ENCODE measurements at places on chromosomes 6 and 20.

- peak; percentile 78 for DNase-seq
Observed at GRCh38 chr6:96939007-96939805, 14.7 kb downstream of the KLHL32 start.

DNA sequence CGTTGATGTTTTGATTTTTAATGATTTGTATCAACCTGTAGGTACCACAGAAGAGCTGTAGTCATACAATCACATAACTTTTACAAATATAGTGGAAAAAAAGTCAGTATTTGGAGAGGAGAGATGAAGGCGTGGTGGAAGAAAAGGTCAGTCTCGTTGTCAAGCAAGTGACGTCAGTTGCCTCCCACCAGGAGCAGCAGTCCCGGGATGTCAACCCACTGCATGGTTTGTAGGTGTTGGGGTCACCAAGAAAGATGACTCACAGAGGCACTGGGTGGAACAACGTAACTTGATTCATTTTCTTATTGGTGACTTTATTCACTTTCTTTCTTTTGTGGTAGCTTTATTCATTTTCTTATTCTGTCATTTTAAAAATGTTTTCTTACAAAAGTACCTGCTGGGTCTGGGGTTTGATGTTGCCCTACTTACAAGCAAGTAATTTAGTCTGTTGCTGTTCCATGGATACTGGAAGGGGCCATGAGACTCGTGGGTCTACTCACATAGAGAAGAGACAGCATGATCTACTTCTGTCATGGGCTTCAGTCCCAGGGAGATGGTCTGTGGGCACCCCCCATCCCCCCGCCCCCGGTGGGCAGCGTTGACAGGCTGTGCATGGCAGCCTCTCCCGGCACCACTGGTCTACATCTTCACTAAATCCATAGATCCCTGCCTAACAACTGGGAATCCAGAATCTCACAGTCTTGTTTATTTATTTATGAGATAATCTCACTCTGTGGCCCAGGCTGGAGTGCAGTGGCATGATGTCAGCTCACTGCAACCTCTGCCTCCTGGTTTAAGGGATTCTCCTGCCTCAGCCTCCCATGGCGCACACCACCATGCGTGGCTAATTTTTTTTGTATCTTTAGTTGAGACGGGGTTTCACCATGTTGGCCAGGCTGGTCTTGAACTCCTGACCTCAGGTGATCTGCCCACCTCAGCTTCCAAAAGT, 36.4 kb upstream of the SYNJ2 start:
- DNase-seq: no peak

DNA sequence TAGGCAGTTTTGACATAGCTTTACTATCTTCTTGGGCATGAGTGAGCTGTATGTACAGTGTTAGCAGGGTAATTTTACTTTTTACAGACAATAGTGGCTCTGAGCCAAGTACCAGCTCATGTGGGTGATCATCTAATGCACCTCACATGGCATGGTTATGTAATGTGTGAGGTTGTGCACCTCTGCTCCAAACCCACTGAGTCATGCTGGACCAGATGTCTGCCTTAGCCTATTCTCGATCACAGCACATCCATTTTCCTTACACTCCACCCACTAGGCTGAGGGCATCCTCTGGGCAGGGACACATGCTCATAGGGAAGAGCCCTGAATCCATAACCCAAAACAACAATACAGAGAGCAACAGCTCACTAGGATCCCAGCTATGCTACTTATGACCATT, 71.6 kb upstream of the FBXL4 start:
- no peak for DNase-seq

DNA sequence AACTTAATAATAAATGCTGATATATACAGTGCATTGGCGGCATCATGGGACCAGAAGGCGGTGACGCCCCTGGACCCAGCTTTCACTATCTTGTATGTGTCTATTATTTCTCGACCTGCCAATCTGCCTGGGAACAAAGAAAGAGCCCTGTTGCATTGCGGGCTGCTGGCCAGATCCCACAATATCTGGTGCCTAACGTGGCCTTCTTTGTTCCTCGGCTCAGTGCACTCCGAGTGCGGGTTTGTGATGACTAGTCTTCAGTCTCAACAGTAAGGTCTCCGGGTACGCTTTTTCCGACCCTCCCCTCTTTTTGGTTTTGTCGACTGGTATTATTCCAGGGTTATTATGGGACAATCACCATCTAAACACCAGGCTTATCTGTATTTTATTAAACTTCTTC, 291.5 kb downstream of the TBC1D32 start:
- no peak for DNase-seq

GRCh38 chr6:106446287-106446885, 85.9 kb downstream of the CRYBG1 start:
- DNase-seq: no peak

DNA sequence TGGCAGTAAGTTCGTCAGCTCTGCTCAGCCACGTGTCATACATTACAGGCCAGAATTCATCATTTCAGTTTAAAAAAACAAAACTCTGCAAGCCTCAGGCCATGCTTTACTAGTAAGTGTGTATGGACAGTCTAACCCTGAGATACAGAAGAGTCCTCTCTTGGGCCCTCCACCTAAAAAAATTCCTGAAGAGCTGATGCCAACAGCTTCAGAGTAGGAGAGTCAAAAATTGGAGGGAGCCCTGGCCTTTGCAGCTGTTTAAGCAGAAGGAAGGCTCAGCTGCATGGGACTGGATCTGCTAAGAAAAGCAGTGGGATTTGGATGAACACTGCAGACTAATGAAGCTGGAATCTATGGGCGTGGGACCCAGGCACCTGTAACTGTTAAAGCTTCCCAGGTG, 47.2 kb upstream of the FAM8A1 start:
- no peak for DNase-seq

- DNase-seq: no peak
Observed at GRCh38 chr20:33851842-33852466, 40.8 kb downstream of the CHMP4B start.

DNA sequence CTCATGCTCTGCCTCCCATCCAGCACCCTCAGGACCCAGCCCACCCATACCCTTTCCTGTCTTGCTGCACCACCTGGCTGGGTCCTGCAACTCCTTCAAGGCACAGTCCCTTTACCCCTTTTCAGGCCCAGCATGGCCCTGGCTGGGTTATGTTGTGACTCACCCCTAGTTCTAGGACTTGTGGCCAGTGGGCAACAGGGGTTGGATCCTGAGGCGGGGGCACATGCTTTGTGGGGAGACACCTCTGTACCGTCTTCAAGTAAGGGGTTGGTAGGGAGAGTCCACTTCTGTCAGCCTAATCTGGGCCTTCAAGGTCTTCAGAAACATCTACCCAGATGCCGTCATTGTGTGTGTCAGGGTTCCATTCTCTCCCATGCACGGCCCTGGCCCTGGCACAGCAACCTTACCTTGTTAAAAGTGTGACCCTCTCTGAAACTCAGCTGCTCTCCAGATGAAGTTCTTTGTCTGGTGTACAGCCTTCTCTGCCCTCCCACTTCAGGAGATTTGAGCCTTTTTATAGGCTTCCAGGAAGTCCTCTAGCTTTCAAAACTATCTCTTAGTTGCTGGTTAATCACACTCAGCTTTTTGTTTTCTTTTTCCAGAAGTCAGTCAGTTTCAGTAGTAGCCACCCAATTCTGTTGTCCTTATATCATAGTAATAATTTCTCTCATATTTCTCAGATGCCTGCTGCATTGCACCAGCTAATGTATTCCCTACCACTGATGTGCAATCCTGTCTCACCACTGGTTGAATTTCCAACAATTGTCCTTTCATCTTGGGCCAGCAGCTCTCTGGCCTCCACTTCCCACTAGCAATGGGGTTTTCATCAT, 107.3 kb downstream of the NRN1 start:
- DNase-seq: no peak

- DNase-seq: no peak
Observed at GRCh38 chr6:168139121-168139520, 60.1 kb upstream of the FRMD1 start.

- no peak for DNase-seq
Observed at GRCh38 chr6:136962661-136963060, 40.6 kb downstream of the SLC35D3 start.

GRCh38 chr6:136586295-136586694, 36.1 kb upstream of the MAP7 start:
- no peak for DNase-seq

GRCh38 chr6:80226699-80227098, 120.2 kb downstream of the BCKDHB start:
- DNase-seq: no peak

DNA sequence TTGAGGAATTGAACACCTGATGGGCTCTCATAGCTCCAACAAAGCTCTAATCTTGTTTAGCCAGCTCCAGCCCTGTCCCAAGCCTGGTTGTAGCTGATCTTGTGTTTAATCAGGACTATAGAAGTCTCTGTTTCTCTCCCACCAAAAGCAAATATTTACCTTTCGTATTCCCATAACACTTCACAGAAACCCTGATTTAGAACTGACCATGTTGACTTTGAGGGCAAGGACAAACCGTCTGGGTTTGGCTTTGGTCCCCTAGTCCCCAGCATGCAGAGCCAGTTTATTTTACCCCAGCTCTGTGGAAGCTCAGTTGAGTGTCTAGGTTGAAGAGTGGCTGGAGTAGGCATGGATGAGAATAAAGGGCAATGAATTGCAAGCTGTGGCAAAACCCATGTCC, 18.0 kb upstream of the SIM1 start:
- DNase-seq: no peak

- no peak for DNase-seq
Observed at GRCh38 chr6:100461917-100462705, 2.6 kb downstream of the SIM1 start.

- DNase-seq: no peak
Observed at GRCh38 chr20:11378252-11378651, 539.4 kb upstream of the BTBD3 start.

DNA sequence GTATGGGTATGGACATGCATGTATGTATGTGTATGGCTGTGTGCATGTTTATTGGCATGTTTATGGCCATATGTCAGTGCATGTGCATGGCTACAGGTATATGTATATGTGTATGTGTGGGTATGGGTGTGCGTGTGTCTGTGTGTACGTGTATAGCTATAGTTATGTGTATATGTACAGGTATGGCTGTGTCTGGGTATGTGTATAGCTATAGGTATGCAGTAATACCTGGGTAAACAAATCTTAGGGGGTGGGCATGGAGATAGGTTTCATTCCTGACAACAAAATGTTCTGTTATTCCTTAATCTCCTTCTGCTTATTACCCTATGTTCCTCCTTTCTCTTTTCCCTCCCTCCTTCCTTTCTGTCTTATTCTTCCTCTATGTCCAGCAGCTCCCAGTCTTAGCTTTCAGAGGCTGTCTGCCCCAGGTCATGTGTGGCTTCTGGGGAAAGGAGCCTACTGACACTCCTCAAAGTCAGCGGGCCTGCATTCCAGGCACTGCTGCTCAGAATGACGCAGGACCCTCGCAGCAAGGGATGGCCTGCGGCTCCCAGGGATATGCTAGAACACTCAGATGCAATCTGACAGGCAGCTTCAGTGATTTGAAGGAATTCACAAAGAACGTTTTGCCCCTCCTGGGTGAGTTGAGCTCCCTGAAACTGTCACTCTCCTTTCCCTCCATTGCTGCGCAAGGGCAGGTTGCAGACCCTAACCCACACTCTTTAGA, 139.3 kb upstream of the PHACTR1 start:
- no peak for DNase-seq

DNA sequence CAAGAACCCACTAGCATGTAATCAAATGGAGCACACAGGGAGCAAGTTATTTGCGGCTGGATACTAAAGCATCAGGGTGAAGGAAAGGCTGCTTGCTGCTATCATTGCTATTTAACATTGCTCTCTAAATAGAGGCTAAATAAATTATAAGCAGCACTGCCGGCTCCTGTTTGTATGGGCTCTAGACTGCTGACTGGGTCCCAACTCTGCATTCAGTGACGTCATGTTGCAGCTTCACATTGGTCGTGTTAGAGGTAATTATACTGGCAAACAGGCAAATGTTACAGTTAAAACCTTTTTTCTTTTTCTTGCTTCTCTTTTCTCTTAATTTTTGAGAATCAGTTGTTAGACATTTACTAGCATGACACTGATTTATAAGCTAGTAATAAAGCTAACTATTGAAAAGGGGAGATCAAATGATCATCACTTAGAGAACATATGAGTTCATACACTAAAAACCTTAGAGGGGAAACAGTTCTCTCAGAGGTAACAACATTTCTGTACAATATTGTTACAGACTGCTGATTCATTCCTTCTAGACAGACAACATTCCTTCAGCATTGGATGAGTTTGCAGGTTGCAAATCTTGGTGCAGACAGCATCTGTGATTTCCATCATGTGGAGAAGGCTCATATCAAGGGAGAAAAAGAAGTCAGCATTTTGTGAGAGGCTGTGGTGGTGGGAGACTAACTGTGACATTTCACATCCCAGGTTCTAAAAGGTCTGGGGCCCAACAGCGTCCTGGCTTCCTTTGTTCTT, 15.9 kb downstream of the RFPL4B start:
- no peak for DNase-seq

DNA sequence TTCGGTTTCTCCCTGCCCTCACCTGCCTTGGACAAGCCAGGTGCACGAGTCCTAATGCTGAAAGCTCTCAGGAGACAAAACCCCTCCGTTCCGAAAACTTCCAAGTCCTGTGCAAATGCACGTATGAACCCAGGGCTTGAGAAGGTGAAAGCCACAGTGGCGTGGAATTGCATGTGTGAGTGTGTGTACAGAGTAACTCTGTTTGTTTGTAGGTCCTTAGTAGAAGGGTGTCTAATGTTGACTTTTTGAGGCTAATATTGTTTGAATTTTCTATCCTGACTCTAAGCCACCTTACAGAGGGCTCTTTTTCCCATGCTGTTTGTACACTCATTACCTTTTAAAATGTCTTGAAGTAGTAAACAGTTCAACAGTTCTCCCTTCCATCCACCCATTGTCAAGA, 129.1 kb downstream of the FOXA2 start:
- no peak for DNase-seq

DNA sequence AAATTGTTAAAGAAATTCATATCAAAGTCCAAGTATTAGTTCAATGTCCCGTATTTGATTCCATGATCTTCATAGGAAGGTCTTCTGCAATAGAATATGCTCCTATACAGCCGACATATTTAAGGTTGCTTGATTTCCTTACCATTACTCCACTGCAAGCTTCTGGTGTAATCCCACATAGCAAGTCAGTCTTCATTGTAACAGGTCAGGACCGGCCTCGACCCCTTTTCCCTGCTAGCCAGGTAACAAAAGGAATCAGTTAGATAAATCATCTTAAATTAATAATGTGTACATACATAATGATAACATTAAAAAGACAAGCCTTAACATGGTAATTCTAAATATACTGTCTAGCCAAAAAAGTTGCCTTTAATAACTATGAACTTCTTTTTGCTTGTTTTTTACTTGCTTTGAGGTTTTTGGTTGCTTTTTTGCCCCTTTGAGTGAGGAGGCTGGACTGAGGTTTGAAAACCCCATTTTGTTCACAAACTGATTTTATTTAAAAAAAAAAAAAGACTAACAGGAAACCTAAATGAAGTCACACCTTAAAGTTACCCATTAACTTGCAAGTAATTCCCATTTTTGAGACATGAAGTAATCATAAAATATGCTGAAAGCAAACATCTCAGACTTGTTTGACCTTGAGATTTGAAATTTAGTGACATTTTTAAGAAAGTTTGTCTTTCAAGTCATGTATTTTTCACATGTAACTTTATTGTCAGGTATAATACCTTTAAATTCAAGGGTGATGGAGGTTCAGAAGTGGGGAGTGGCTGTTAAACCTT, 19.2 kb upstream of the SNX14 start:
- DNase-seq: no peak
